Frontal cortex (tissue), 4 donors: ENCODE measurements at places on chromosomes 11 and 22.

DNA sequence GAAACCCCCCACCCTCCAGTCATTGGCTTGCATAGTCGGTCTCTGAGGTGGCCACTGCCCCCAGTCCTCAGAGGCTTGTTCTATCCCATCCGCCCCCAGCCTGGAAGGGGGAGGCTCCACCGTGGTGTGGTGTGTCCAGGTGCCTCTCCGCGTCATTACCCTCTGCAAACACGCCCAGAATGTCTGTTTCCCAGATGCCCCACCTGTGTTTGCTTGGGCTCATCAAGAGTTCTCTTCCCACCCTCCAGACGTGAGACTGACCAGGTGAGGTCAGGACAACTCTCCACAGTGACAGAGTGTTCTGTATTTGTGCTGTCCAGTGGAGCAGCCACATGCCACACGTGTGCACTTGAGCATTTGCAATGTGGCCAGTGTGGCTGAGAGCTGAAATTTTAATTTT lies 24.9 kb downstream of the LRRC10B start:
- DNase-seq = no peak

GRCh38 chr11:85464283-85464682 lies 162.9 kb downstream of the DLG2 start:
- DNase-seq = no peak

GRCh38 chr22:26937213-26937612 lies 279.8 kb downstream of the MIAT start:
- no peak for DNase-seq

DNA sequence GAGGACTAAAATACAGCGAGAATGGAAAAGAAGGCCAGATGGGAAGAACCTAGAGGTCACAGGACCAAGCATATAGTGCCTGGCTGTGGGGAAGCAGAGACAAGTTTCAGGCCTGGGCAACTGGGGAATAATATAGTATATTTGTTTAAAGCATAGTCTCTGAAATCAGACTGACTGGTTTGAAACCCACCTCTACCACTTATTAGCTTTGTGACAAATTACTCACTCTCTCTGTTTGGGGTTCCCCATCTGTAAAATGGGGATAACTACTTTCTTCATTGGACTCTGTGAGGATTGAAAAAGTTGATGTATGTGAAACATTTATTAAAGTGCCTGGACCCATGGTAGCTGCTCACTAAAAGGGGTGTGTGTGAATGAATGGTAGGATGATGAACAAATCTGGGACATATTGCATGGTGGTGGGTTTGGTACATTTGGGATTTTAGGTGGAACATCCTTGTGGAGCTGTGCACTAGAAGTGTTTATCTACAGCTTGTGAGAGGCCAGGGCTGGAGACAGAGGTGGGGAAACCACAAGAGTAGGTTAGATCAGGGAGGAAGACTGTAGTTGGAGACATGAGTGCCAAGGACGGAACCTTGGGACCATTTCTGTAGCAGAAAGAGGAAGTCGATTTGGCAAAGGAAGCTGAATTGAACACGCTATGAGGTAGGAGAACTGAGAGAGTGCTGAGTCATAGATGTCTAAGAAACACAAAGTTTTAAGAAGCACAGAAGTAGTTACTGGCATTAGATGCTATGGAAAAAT lies 52.6 kb downstream of the SWAP70 start:
- DNase-seq = no peak

DNA sequence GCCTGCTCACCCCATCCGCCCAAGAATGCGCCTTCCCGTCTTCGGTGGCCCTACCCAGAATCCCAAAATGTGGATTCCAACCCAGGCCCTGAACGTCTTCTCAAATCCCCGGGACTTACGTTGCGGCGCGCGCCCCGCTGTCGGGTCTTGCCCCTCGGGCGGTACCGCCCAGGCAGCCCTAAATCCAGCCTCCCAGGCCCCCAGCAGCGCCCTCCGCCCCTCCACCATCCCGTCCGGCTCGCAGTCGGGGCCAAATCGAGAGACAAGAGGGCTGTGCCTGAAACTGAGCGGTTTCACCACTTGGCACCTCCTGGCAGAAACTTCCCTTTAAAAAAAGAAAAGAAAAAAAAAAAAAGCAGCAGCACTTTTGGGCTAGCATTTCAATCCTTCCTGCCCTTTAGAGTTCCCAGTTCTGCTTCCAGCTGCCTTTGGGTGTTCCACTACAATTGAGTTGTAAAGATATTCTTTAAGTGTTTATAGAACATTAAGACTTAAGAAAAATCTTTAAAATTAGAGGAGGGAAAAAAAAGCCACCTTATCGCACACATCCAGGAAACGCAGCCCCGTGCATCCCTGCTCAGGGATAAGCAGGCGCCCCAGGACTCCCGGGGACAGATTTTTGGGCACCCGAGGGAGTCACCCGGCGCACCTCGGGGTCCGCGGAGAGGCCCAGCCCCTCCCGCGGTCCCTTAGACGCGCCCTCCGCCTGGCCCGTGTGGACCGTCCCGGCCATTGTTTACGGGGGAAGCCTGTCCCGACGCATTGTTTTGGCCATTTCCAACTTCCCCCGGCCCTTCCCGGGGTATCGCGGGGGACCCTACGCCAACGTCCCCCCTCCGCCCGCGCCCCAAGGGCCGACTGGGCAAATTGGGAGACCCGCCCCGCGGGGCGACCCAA lies 57.6 kb downstream of the KCNJ4 start:
- peak; percentile 37 for DNase-seq

DNA sequence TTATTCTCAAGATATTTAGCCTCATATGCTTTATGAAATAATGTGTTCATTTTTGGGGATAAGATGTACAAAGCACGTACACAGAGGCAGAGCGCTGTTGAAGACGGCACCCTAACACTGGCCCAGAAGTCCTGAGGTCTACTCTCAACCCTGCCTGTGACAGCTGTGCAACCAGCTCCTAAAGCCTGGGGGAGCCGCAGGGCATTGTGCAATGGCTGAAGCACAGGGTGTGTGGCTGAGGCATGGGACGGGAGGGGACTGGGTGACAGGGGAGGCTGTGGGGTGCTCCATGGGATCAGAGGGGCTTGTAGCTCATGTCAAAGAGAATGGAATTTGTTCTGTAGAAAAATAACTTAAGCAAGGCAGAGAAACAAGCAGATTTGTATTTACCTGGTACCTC lies 27.7 kb downstream of the FAM227A start:
- no peak for DNase-seq

DNA sequence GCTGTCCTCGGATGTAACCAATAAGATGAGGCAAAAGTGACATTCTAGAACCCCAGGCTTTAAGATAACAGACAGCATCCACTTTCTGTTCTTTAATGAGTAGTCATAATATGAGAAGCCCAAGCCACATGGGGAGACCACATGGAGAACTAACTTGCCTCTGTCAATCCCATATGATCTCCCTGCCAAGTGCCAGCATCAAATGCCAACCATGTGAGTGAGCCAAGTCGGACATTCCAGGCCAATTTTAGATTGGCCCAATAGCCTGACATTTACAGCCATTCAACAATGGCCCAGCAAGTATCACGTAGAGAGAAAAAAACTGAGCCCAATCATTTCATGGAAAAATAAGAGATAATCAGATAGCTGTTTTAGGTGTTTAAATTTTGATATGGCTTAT lies 2048.3 kb upstream of the RAG2 start:
- DNase-seq = no peak

- DNase-seq = no peak
Observed at GRCh38 chr22:37578002-37578401, 1.9 kb downstream of the LGALS2 start.

- DNase-seq = peak; percentile 14
Observed at GRCh38 chr11:33936725-33937604, 45.1 kb upstream of the LMO2 start.

- DNase-seq = no peak
Observed at GRCh38 chr11:92413757-92414513, 189.3 kb downstream of the FAT3 start.

- DNase-seq = no peak
Observed at GRCh38 chr22:22912988-22913253, 25.3 kb downstream of the IGLL5 start.

- no peak for DNase-seq
Observed at GRCh38 chr11:79121351-79121750, 319.5 kb downstream of the TENM4 start.

- no peak for DNase-seq
Observed at GRCh38 chr11:71543866-71544265, 4.4 kb upstream of the KRTAP5-9 start.

GRCh38 chr11:86003654-86004053 lies 65.2 kb downstream of the PICALM start:
- DNase-seq = no peak
